MCF 10A (cell line): ENCODE measurements at places on chromosomes 16 and 17. TPM values are rescaled to one million over a fixed set of nuclear protein-coding genes. Genes with fewer than 3 reads are reported as not detected.

ENPP7 gene
- not detected in 2 replicates for total RNA-seq

SEPTIN12 gene
- total RNA-seq = not detected in 2 replicates

PIRT gene
- total RNA-seq = not detected in 2 replicates

MYO15A gene
- 0.20 and 1.1 TPM in 2 replicates for total RNA-seq

CDRT15 gene
- total RNA-seq = not detected in 2 replicates

NOXO1 gene
- 1.1 TPM in 1 of 2 replicates, not detected in the other for total RNA-seq

GAS7 gene
- 0.22 TPM in 1 of 2 replicates, not detected in the other for total RNA-seq
